ENCODE measurements at places on chromosomes 3 and 15.

GRCh38 chr3:152190636-152191183 is 78.0 kb upstream of the MBNL1 start:
- no peak for DNase-seq

DNA sequence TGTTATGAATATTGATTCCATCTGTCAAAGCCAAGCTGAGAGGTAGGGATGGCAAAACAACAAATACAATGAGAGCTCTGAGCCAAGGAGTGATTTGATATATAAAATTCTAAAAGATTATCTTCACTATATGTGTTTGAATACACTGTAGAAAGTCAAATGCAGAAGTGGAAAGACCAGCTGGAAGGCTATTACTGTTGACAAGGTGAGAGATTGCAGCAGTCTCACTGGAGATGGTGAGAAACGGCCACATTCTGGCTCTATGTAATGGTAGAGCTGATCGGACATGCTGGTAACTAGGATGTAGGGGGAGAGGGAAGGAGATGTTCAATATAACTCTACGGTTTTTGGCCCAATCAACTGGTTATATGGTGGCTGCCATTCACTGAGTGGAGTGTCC is 434.2 kb upstream of the SUCLG2 start:
- DNase-seq: no peak

DNA sequence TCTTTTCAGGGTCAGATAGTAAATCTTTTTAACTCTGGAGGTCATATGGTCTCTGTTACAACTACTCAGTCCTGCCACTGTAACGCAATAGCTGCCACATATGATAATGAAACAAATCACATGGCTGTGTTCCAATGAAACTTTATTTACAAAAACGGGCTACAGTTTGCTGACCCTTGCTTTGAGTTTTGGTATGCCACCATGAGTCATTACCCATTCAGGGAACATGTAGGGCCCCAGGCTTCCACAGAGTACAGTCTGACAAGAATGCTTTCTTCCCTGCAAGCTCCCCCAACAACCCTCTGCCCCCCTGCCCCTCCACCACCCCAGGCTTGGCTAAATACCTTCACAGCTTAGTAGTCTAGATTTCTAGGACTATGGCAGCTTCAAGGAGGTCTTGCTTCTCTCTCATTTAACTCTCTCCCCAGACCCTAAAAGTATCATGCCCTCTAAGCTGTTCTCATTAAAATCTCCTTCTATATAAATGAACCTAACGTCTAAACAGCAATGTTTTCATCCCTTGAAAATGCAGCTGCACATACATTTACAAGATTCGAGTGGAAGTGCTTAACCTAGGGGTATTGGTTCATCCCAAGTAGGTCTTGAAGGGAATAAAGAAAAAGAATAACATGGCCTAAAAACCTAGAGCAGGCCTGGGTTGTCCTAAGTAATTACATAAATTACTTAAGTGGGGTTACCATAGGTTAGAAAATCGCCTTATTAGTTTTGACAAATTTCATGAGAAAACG is 117.8 kb upstream of the PRICKLE2 start:
- no peak for DNase-seq

- DNase-seq: peak; percentile 31
Observed at GRCh38 chr3:136070953-136071949, 105.7 kb downstream of the PPP2R3A start.

- DNase-seq: peak; percentile 99
Observed at GRCh38 chr3:193592841-193593667, at the start of gene OPA1. TSS of gene OPA1 (plus strand) at chr3:193593208. CDS start at chr3:193593378, 170 bp downstream.

- no peak for DNase-seq
Observed at GRCh38 chr3:192843723-192844485, 73.8 kb downstream of the MB21D2 start.

GRCh38 chr3:126858401-126858800 is 124.5 kb upstream of the PLXNA1 start:
- DNase-seq: no peak

DNA sequence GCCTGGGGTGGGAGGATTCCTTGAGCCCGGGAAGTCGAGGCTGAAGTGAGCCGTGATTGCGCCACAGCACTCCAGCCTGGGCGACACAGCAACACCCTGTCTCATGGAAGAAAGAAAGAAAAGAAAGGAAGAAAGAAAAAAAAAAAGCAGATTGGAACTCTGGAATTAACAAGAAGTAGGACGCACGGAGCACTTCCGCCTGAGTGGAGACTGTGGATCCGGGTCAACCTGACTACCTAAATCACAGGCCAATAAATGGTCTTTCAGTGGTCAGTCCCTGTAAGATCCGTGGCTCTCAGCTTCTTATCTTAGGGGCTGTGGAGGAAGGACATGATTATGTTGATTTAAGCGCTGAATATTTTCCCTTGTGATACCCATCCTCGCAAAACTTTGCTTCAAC is 2.4 kb upstream of the PPARG start:
- no peak for DNase-seq

DNA sequence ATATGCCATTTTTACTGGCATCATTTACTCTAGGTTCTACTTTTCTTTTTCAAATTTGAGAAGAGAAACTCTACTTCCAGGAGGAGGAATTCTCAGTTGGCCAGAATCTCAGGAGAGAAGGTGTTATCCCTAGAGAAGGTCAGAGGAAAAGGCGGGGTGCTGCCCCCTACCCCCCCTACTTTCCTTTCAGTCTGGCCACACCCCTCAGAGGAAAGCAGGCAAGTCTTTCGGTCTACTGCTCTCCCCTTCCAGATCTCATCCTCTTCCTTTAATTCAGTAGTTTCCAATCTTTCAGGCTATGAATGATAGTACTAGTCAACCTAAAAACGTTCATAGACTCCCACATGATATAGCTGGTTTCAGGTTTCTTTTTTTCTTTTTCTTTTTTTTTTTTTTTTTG is 366.5 kb upstream of the TBL1XR1 start:
- no peak for DNase-seq

GRCh38 chr3:41222501-41222900 is 23.2 kb downstream of the CTNNB1 start:
- DNase-seq: no peak

- DNase-seq: no peak
Observed at GRCh38 chr15:52006702-52007340, 12.2 kb upstream of the MAPK6 start.

- no peak for DNase-seq
Observed at GRCh38 chr3:76724706-76725105, 315.2 kb upstream of the ROBO2 start.

DNA sequence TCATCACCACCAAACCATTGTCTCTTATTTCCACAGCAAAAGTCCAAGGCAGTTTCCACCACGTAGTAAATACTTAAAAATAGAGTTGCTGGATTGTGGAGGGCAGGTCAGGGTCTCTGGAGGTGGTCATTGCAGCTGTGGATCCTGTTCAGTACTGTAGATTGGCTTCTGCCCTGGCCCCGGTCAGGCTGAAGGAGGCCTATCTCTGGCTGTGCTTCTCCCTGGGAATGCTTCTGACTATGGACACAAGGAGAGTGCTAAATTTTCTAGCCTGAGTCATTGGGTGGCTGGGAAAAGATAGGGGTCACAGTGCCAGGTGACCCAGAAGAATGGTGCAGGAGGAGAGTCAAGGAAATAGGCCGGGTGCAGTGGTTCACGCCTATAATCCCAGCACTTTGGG is 26.3 kb upstream of the GMPPB start:
- no peak for DNase-seq

DNA sequence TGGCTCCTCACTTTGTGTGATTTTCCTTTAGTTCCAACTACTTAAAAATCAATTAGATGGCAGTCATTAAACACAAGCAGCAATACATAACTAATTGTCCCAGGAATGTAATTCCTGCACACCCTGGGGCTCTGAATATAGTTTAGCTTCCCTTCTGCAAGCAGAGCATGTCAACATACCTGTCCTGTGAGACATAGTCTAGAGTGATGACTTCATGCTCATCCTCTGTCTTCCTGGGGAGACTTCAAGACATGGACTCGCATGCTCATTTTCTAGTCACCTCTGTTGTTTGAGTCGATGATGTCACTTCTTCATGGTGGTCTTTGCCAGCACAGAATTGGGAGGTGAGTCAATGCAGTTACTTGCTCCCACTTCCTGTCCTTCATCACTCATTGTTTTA is 15.7 kb downstream of the C3orf52 start:
- DNase-seq: peak; percentile 69

GRCh38 chr3:149163066-149163465 is 33.6 kb downstream of the HPS3 start:
- DNase-seq: no peak

GRCh38 chr3:13414040-13414729 is 5.9 kb downstream of the NUP210 start:
- DNase-seq: no peak

DNA sequence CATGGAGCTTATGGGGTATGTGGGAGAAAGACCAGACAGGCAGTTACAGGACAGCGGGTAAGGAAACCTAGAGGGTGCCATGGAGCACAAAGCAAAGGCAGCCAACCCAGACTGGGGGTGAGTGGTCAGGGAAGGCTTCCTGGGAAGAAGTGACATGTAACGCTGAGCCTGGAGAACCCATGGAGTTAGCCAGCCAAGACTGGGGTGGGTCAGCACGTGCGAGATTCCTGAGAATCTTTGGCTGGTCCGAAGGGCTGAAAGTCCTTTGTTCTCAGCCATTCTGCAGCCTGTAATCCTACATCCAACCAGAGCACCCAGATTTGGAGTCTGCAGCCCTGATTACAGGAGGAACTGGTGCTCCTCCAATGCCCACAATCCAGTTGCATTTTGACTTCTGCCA is 120.1 kb upstream of the WNT5A start:
- no peak for DNase-seq

DNA sequence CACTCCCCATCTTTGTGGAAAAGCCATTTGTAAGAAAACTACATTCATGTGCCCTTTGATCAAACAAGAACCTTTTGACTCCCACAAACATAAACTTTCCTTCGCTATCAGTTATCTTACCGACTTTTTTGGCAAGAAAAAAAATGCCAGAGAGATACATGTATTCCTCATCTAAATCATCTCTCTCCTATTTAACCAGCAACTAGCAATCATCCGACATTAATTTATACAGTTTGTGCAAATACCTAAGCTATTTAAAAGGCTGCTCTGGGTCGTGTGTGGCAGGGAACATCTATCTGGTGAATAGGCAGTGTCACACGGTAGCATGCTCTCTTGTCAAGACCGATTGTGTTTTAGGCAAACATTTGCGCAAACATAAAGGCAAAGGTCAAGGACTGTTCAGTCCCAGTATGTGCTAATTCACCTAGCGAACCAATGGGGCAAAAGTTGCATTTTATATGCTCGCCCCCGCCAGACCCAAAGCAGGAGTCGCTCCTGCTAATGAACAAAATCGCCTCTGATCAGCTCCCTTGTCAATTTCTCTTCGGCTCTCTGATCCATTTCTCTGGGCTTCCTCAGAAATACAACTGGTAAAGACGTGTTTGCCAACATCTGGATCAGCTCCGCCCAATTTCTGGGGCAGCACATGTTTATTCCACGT is 37.7 kb downstream of the ZIC4 start:
- DNase-seq: peak; percentile 2

GRCh38 chr3:147417551-147418295 is 8.6 kb downstream of the ZIC1 start:
- DNase-seq: no peak

DNA sequence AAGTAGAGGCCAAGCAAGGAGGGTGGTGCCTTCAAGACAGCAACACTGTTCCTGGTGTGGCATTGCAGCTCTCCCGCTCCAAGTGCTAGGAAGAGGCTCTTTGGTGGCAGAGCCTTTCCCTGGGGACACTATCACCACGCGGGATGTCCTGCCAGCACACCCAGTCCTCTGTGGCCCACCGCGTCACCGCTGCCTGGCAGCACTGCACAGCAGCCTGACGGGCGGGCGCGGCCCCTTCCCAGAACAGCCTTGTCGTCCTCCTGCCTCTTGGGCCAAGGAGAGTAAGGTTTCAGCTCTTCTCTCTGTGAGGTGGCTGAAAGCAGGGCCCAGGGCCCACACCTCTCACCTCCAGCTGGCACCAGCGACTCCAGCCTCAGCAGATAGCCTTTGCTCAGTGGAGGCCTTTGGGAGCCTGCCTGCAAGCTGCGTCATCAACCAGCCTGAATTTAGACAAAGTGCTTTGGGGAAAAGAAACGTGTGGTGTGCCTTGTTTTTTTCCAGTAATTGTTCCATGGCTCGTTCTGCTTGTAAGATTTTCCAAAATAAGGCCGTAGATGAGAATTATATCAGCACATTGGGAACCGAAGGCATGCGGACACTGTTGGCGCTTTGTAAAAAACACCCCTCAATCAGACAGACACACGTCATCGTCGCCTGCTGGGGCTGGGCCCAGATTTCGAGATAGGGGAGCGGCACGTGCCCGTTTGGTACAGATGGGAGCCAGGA is 65.0 kb downstream of the AAGAB start:
- no peak for DNase-seq

DNA sequence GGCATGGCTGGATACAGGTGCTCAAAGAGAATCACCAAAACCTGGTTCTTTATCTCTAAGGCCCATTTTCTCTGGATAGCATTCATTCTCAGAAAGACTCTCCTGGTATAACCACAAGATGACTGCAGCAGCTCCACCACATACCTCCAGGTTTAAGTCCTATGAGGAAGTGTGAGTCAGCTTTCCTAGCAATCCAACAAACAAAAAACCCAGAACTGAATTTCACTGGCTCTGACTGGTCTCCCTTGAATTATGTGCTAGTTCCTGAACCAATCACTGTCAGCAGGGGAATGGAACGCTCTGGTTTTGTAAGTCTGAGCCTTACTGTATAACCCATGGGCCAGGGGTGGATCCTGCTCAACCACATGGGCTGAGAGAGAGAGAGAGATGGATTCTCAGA is 27.2 kb downstream of the MRPL46 start:
- peak; percentile 57 for DNase-seq

DNA sequence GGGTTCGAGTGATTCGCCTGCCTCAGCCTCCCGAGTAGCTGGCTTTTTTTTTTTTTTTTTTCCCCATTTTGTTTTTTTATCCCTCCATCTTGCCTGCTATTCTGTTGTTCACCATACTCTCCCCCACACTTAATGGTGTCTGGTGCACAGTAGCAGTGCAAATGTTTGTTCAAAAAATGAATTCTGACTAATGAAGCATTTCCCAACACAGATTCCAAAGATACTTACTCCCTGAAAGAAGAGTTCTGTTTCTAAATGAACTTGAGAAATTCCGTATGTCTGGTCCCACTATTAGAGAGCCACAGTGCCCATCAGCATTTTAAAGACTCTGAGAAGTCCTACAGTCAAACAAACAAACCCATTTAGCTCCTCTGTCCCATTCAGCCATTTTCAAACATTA is 9.5 kb downstream of the EDEM1 start:
- no peak for DNase-seq

DNA sequence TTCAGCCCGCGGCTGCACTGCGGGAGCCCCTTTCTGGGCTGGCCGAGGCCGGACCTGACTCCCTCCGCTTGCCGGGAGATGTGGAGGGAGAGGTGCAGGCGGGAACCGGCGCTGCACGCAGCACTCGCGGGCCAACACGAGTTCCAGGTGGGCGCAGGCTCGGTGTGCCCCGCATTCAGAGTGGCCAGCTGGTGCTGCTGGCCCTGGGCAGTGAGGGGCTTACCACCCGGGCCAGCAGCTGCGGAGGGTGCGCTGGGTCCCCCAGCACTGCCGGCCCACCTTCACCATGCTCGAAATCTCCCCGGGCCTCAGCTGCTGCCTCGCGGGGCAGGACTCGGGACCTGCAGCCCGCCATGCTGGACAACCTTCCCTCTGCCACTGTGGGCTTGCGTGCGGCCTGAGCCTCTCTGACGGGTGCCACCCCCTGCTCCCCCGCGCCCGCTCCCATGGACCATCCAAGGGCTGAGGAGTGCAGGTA is 733.5 kb upstream of the CCDC54 start:
- DNase-seq: no peak

GRCh38 chr3:23837691-23838090 is 31.9 kb downstream of the UBE2E1 start:
- no peak for DNase-seq

GRCh38 chr3:148659512-148659911 is 38.2 kb upstream of the AGTR1 start:
- no peak for DNase-seq
